Astrocyte of the cerebellum (primary cell): ENCODE measurements at places on chromosomes 4 and X.

GRCh38 chr4:8504279-8505007, 63.9 kb downstream of the TRMT44 start:
- DNase-seq, result no peak

- DNase-seq, result peak; percentile 11
Measured at GRCh38 chr4:64713256-64713840, 304.1 kb upstream of the TECRL start.

GRCh38 chrX:102995316-102995715, 58.2 kb downstream of the RAB40AL start:
- no peak for DNase-seq

DNA sequence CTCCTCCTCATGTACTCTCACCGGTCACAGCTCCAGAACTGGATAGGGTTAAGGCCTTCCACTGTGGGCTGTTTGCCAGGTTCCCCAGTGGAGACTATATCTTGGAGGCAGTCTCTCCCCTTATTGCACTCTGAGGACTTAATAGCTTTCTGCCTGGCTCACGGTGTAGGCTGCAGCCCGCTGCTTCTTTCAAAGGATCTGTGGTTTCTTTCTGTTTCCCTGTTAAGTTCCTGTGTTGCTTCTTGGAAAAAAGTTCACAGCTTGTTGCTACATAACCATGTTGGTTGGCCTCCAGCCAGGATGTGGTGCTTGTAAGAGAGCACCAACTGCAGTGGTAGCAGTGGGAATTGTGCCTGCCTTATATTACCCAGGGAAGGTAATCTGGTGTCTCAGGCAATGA, 24.9 kb upstream of the ZDHHC15 start:
- peak; percentile 34 for DNase-seq

GRCh38 chr4:832536-832935, 6.6 kb upstream of the CPLX1 start:
- DNase-seq, result no peak

GRCh38 chr4:961351-962230, 11.8 kb downstream of the DGKQ start:
- DNase-seq, result no peak
